Thyroid gland (tissue), 4 donors: ENCODE measurements at places on chromosomes 13 and 19. TPM values are rescaled to one million over a fixed set of nuclear protein-coding genes. Genes with fewer than 3 reads are reported as not detected.

DNA sequence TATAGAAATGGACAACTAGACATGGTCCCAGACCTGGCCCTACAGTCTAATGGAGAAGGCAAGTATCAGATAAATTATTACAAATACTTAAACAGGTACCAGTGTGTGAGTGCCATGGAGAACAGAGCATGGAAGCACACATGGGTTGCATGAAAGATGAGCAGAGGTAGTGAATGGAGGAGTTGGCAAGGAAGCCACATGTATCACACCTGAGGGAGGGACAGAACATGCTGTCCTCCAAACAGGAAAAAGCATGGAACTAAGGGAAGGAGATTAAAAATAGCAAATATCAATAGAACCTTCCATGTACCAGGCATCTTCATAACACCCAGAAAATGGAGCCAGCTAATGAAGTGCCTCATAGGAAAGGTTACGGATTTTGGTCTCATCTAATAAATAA, 85.9 kb downstream of the SACS start:
- H3K27ac ChIP-seq = no peak overlapping the region
- no peaks in the 10 kb centered on the region for H3K27me3 ChIP-seq
- H3K4me1 ChIP-seq = no peaks in the 10 kb centered on the region
- DNase-seq = no peak
- H3K36me3 ChIP-seq = no peaks in the 10 kb centered on the region

DNA sequence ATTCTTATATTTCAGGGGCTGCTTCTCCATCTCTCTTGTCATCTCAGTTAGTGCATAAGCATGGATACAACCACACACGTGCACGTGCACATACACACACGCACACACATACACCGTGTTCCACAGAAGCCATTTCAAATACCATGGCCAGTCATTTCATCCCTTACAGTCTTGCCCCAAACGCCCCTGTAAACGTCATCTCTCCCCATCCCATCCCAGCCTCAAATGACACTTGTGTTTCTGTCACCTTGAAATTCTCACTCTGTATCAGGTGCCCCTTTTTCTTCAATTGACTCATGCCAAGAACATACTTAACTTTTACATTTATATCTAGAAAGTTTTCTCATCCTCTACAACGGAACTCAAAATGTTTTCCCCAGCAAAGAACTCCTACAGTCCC, 220.5 kb downstream of the IRS2 start:
- no peaks in the 10 kb centered on the region for H3K36me3 ChIP-seq
- H3K4me3 ChIP-seq = no peak overlapping the region

Gene SCN1B
- total RNA-seq = 19.6 TPM

DNA sequence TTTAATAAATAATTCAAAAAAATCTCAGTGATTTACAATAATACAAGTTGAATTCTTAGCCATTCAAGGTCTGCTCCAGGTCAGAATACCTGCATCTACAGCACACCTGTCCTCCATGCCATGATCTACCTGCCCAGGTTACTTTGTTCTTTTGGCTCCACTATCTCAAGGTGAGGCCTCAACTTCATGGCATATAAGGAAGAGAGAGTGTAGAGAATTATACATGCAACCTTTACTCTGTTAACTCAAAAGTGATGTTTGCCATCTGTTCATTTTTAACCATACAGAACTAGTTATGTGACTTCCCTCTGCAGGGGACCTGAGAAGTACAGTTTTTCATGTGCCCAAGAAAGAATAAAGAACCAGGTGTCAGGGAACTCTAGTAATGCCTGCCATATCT, 28.2 kb upstream of the MICU2 start:
- no peak overlapping the region for H3K27ac ChIP-seq
- no peak overlapping the region for H3K4me3 ChIP-seq
- peaks cover 4% of the 10 kb centered on the region for H3K4me1 ChIP-seq
- no peaks in the 10 kb centered on the region for H3K27me3 ChIP-seq
- H3K36me3 ChIP-seq = no peaks in the 10 kb centered on the region

Gene HIF3A
- total RNA-seq = 49.1 TPM

DNA sequence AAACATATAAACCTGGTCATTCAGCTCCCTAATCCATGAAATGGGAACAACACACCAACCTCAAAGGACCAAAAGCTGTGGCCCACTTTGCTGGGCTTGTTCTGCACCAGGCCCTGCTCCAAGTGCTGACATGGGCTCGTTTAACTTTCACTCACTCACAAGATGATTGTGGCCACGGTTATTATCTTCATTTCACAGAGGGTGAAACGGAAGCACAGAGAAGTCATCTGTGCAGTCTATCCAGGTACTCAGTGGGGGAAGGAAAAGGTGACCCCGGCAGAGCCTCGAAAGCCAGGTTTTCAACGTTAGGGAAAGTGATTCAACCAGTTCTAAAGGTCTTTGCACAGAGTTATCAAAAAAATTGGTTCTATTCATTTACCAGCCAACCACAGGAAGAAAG, 68.0 kb downstream of the CRYL1 start:
- no peaks in the 10 kb centered on the region for H3K27me3 ChIP-seq
- peaks cover 13% of the 10 kb centered on the region for H3K4me1 ChIP-seq
- no peak for DNase-seq
- H3K27ac ChIP-seq = no peak overlapping the region
- no peaks in the 10 kb centered on the region for H3K36me3 ChIP-seq
- no peak overlapping the region for H3K4me3 ChIP-seq

Gene OR10H4
- not detected for total RNA-seq

DNA sequence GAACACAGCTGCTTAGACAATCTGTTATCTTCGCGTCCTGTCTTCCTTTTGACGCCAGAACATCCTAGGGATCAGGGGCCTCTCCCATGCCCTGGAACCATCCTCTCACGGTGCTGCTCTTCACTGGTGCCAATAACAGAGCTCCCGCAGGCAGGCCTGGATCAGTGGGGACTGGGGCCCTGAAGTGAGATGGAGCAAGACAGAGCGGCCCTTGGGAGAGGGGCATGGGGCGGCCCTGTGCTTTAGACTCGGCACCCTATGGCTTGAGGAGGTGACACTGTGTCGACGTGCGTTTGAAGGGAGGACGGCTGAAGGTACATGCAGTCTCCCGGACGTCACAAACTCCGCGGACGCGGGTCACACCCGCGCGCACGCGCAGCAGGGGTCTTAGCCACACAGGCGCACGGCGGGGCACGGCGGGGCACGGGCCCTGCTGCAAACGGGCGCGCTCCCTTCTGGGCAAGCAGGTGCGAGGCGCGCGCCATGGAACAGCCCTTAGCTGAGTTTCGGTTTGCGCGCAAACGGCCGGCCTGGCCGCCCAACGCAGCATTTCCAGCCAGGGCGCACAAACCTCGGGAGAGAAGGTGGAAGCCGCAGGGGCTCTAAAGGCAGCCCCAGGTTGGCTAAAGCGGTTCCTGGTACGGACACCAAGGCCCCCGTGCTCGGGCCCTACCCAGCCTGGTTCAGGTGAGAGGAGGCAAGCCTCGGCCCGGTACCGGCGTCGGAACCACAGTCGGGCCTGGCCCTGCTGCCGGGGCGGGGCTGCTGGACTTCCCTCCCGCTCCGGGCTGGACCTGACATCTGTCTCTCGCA, 16.5 kb upstream of the RNF17 start:
- no peak overlapping the region for H3K27ac ChIP-seq
- no peaks in the 10 kb centered on the region for H3K36me3 ChIP-seq
- H3K27me3 ChIP-seq = no peaks in the 10 kb centered on the region
- H3K4me1 ChIP-seq = peaks cover 17% of the 10 kb centered on the region

DNA sequence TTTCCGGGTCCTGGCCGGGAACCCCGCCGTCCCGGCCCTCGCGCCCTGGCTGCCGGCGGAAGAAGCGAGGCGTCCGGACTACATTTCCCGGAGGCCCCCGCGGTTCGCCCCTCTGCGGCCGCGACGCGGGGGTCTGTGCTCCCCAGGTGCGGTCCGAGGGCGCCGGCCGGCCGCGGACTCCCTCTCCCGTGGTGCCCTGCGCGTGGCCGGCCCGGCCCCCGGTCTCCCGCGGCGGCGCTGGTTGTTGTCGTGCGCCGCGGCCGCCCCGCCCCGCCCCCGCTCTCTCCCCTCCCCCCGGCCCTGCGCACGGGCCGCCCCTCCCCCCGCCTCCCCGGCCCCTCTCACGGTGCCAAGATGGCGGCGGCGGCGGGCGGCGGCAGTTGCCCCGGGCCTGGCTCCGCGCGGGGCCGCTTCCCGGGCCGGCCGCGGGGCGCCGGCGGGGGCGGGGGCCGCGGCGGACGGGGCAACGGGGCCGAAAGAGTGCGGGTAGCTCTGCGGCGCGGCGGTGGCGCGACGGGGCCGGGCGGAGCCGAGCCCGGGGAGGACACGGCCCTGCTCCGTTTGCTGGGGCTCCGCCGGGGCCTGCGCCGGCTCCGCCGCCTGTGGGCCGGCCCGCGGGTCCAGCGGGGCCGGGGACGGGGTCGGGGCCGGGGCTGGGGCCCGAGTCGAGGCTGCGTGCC, at the start of gene KMT2B:
KMT2B (plus strand) TSS at position 339 of the 680 bp plus-strand sequence; CDS start at position 355, 16 bp downstream.
- peak within 1 kb of the TSS; percentile 78 for H3K27ac ChIP-seq
- peaks cover 23% of the 10 kb centered on the region for H3K4me1 ChIP-seq
- peaks cover 17% of the 10 kb centered on the region for H3K36me3 ChIP-seq
- peak within 1 kb of the TSS; percentile 98 for H3K4me3 ChIP-seq
- DNase-seq = no peak

GRCh38 chr13:59280297-59280696, 883.4 kb downstream of the DIAPH3 start:
- H3K4me1 ChIP-seq = peaks cover 5% of the 10 kb centered on the region
- no peaks in the 10 kb centered on the region for H3K27me3 ChIP-seq
- H3K27ac ChIP-seq = no peak overlapping the region
- no peak overlapping the region for H3K4me3 ChIP-seq
- DNase-seq = no peak

GRCh38 chr13:94827566-94827965, 115.2 kb upstream of the SOX21 start:
- no peaks in the 10 kb centered on the region for H3K36me3 ChIP-seq
- DNase-seq = no peak
- H3K27me3 ChIP-seq = no peaks in the 10 kb centered on the region
- no peak overlapping the region for H3K27ac ChIP-seq
